ENCODE measurements at places on chromosomes 5 and 9.

GRCh38 chr5:170571875-170572852 is 68.3 kb downstream of the KCNIP1 start:
- peak; percentile 74 for DNase-seq

DNA sequence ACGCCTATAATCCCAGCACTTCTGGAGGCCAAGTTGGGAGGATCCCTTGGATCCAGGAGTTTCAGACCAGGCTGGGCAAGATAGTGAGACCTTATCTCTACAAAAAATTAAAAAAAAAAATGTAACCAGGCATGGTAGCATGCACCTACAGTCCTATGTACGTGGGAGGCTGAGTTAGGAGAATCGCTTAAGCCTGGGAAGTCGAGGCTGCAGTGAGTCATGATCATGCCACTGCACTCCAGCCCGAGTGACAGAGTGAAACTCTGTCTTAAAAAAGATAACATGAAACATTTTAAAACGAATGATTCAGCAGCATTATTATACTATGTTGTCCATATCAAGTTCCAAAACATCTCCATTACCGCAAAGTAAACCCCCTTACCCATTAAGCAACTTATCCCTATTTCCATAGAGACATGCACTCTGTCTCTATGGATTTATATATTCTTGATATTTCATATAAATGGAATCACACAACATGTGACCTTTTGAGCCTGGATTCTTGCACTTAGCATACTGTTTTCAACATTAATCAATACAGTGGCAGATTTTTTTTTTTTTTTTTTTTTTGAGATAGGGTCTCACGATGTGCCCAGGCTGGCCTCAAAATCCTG is 56.9 kb upstream of the MTMR12 start:
- DNase-seq, result no peak

DNA sequence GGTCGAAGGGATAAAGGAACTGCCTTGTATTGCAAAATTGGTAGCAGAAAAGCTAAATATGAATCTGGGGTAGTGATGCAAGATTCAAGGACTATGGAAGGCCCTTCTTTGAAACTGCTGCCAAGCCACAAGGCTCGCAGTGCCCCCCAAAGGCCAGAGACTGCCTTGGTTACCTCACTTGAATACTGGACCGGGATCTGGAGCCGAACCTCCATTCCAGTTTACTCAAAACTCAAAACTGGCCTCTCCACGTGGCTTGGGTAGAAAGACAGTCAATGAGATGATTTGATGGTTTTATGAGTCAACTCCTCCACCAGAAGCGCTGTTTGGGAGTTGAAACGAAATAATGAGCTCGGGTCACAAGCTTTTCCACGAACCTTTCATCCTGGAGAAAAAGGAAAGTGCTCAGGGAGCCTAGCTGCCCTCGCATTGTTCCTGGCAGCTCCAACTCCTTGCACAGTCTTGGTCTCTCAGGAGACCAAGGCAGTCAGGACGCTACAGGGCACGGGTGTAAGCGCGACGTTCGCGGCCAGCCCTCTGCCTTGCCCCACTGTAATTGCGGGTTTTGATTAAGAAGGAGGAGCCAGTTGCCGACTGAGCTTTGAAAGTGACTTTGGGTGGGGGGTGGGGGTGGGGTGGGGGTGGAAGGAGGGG is 2.8 kb downstream of the ST8SIA4 start:
- no peak for DNase-seq

DNA sequence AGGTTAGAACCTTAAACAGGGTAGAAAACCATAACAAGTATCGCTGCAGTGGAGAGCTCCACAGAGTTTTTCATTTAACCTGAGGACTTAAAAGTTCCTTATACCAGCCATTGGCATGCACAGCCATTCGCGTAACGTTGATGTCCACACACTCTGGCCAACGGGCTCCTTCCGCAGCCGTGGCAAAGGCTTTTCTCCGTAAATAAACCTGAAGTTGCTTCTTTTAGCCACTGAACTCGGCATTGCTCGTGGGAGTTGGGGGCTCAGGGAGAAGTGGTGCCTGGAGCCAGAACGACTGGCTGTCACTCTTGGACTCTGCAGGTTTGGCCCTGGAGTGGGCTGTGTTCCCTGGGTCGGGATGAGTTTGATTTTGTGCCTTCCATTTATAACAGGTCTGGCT is 125.9 kb upstream of the LMX1B start:
- DNase-seq, result no peak

- DNase-seq, result no peak
These were observed 44.5 kb downstream of the SMC5 start for GRCh38 chr9:70303268-70303667.

GRCh38 chr5:14428302-14429081 is 153.1 kb upstream of the OTULINL start:
- DNase-seq, result no peak

DNA sequence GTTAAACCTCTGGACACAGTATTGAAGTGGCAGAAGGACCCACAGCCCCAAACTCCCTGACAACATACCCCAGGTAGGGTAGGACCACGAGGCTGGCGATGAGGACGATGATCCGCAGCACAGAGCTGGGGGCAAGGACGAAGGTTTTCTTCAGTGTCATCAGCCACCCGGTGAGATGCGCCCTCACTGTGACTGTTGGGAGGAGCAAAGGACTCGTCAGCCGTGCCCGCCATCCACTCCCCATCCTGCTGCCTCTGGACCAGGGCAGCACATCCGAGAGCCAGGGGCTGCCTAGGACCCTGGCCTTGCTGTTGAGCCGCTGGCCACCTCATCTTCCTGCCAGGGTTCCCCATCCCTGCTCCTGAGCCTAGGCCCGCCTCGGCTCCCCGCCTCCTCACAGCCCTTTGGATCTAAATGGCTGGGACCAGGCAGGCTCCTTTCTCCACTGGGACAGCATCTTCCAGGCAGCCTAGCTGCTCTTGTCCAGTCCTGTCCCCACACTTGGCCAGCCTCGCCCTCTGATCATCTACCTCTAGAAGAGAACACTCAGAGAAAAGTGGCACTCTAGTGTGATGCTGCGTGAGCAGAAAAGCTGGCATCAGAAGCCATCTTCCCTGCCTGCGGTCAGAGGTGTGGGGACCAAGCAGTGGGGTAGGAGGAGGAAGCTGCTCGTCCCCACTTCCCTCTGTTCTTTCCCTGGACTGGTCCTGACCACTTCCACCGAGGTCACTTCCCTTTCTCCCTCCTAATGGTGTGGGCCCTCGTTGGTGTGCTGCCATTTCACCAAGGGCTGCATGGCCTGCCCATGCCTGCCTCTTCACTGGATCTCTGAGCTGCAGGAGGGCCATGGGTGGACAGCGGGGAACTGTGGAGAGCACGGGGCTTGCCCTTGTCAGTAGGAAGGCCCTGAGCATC is 49.2 kb downstream of the OTULIN start:
- DNase-seq, result no peak

DNA sequence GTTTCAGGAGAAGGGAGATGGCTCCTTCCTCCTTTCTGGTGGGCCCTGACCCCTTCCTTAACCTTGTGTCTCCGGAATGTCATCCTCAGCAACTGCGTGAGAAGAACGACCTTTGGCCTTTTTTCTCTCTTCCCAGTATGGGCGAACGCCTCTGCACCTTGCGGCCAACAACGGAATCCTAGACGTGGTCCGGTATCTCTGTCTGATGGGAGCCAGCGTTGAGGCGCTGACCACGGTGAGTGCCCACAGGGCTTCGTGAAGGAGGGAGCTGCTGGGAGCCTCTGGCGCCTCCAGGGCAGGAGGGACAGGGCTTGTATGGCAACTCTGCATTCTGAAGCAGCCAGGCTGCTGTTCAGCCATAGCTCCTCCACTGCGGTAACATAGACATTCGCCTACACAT is 68.0 kb upstream of the CTSL start:
- DNase-seq, result no peak

DNA sequence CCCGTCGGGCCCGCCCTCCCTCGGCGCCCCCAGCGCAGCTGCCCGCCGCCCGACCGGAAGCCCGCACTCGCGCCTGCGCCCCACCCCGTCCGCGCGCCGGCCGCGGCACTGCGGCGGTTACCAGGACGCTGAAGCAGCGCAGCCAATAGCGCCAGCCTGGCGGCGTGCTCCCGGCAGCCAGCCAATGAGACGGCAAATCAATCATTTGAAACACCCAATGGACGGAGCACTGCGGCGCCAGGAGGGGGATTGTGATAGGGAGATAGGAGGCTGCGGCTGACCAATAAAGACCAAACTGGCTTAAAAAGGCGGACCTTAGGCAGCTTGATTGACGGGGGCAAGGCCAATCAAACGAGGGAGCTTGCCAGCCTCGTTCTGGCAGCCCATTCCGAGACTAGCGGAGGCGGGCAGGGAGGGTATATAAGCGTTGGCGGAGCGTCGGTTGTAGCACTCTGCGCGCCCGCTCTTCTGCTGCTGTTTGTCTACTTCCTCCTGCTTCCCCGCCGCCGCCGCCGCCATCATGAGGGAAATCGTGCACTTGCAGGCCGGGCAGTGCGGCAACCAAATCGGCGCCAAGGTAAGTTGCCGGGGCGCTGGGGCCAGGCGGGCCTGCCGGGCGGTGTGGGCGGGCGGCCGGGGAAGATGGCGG is at the start of gene TUBB4B:
TSS of gene TUBB4B (plus strand) at position 447 of the 649 bp plus-strand sequence. CDS start at position 521, 74 bp downstream.
- peak; percentile 99 for DNase-seq

GRCh38 chr9:100803956-100804355 is 224.6 kb upstream of the PLPPR1 start:
- no peak for DNase-seq

DNA sequence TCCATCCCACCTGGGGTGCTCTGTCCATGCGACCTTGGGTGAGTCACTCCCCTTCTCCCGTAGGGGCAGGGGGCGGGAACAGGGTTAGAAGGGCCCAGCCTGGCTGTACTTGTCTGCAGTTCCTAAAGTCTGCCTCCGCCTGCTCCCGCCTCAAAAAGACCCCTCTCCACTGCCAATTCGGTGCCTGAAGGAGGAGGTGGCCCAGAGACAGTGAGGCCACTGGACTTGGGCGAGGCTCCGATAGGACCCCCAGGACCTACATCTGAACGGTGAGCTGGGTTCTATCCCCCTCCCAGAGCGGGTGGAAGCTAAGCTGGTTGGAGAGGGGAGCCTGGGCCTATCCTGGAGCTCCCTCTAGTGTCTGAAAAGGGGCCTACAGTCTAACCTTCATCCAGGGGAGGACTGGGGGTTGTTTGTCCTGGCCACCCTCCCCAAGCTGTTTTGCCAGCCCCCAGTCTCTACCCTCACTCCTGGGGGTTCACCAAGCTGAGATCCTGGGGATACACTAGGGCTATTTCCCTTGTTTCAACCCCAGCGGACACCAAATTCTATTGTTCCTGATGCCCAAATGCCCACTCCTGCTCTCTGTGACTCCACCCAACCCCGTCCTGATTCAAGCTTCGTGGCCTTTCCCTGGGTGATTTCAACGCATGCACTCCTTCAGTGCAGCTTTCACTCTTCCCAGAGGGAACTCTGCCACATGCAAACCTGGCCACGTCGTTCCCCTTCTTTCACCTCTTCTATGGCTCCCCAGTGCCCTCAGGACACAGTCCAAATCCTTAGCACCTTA is 6.1 kb upstream of the CRB2 start:
- peak; percentile 42 for DNase-seq

DNA sequence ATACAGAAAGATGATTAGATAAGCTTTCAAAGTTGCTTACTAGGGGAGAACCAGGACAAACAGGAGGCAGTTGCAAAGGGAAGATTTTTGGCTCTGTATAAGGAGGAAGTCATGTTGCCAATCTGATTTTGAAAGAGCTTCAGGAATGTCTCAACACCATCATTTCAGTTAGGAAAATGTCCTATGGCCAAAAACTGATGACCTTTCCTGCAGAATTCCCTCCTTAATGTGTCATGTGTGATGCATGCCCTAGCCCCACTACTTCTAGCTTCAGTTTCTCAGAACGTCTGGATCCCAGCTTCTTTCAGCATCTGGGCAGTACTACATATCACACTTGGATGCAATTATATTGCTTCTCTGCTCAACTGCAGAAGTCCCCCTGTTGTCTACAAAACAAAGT is 211.5 kb upstream of the NREP start:
- no peak for DNase-seq

- DNase-seq, result no peak
These were observed 38.2 kb upstream of the ZNF354A start for GRCh38 chr5:178768371-178769260.

DNA sequence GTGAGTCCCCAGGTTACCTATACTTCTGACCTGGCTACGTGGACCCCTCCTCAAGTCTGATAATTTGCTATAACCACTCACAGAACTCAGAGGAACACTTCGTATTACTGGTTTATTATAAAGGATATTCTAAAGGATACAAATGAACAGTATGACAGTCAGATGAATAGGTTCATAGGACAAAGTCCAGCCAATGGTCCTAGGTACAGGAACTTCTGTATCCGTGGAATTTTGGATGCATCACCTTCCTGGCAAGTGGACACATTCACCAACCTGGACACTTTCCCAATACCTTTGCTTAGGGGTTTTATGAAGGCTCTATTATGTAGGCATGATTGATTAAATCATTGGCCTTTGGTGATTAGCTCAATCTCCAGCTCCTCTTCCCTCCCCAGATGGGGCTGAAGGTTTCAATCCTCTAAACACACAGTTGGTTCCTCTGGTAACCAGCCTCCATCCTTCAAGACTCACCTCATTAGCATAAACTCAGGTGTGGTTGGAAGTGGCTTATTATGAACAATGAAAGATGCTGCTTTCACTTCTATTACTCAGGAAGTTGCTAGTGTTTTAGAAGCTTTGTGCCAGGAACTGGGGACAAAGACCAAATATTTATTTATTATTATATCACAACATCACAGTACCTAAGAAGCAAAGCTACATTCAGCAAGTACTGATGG is 149.6 kb upstream of the ELL2 start:
- DNase-seq, result no peak

DNA sequence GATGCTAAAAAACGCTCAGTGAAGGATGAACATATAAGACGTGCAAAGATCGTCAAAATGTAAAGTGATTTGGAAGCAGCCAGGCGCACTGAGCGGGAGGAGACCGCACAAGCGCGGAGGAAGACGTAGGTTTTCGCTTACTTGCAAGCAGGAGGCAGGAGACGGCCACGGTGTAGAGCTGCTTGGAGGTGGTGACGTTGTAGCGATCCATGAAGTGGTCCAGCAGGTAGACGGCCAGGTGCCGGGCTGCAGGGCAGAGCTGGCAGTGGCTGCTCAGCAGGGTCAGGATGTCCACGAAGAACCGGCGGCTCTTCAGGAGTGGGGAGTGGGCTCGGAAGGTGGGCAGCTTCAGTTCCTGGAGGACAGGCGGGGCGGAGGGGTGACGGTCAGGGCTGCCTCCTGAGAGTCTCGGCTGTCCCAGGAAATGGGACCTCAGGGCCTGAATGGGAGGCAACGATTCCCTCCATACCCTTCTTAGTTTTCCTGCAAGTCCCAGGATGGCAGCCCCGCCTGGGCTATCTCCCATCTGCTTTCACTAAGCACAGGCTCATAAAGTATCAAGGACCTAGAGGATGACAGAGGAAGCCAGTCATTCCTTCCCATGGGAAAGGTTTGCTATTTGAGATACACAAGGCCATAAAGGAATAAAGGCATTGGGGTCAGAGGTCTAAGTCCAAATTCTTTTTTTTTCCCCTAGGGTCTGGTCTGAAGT is 31.8 kb downstream of the CCNJL start:
- DNase-seq, result no peak

DNA sequence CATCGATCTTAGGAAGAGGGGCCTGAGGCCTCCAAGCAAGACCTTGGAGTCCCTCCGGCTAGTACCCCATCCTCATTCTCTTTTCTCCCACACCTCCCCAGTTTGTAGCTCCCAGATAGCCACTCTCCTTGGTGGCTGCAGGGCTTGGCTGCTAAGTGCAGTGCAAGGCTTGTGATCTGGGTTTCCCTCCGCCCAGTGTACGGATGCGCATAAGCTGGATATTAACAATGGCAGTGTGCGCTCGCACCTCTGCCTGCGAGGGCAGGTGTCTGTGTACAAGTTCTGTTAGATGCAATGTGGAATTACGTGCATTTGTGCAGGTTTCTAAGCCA is 71.0 kb upstream of the TBCA start:
- DNase-seq, result no peak

Data from T-helper 2 cell treated with Interferon-gamma antibody and Interleukin-4, amounts not matched to agents 5 μg/mL and 100 μg/mL, for 36 hours (primary cell).